ENCODE measurements at places on chromosomes 4 and X. TPM values are rescaled to one million over a fixed set of nuclear protein-coding genes. Genes with fewer than 3 reads are reported as not detected.

DNA sequence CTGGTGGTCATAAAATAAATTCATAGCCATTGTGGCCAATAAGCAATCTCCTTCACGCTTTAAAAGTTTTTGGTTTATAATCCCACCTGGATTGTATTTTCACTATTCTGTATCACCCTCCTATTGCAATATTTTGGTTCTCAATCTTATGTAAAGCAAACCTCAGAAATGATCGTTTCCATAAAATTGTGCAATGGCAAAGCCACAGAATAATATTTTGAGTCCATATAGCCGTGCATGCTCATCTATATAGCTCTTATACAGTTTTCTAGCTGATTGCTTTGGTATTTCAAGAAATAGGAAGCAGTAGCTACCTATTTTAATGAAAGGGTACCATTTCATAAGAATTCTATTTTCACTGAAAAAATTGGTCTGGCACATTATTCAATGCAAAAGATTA lies 10.0 kb upstream of the HAND2 start:
- H3K4me3 ChIP-seq: no peak overlapping the region
- no peak overlapping the region for H3K27ac ChIP-seq
- H3K4me1 ChIP-seq: peaks cover 6% of the 10 kb centered on the region
- H3K36me3 ChIP-seq: no peaks in the 10 kb centered on the region

- no peaks in the 10 kb centered on the region for H3K27me3 ChIP-seq
- H3K4me1 ChIP-seq: no peaks in the 10 kb centered on the region
- H3K4me3 ChIP-seq: no peak overlapping the region
- no peak for DNase-seq
Measured at GRCh38 chrX:8717354-8717753, 14.6 kb downstream of the ANOS1 start.

DNA sequence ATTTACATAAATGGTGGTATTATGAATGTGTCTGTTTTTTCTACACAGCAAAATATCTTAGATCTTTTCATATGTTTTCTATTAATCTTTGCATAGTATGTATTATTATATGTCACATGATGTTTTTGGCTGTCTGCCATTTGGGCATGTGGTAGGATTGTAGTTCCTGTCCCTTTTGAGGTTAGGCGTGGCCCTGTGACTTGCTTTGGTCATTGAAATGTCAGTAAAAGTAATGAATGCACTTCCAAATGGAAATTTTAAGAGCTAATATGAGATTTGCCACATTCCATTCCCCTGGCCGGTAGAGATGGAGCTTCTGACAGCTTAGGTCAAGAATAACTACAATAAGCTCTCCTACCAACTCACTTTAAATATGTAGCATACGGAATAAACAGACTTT lies 45.1 kb downstream of the JADE3 start:
- H3K4me1 ChIP-seq: peaks cover 4% of the 10 kb centered on the region
- no peak overlapping the region for H3K27ac ChIP-seq
- H3K4me3 ChIP-seq: no peak overlapping the region
- DNase-seq: no peak
- H3K27me3 ChIP-seq: peaks cover 1% of the 10 kb centered on the region

DNA sequence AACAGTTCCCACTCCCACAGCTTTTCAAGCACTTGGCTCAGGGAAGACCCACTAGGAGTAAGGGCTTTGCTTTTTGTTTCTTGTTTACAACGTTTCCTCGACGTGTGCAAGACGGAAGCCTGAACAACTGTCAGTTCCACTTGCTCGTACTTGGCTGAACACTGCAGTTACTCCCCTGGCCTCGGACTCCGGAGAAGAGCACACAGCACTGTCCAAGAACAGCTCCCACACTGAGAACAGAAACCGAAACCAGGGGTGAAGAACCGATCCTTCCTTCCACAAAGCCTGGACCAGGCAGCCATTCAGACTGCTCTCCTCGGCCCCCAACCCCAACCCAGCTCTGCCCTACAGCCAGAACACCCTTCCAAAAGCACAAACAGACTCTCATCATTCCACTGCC lies 25.5 kb downstream of the IRF2 start:
- H3K27ac ChIP-seq: peak overlapping the region; percentile 8
- H3K4me1 ChIP-seq: peaks cover 79% of the 10 kb centered on the region
- H3K4me3 ChIP-seq: peak overlapping the region; percentile 28
- no peaks in the 10 kb centered on the region for H3K27me3 ChIP-seq
- H3K36me3 ChIP-seq: peaks cover 22% of the 10 kb centered on the region

DNA sequence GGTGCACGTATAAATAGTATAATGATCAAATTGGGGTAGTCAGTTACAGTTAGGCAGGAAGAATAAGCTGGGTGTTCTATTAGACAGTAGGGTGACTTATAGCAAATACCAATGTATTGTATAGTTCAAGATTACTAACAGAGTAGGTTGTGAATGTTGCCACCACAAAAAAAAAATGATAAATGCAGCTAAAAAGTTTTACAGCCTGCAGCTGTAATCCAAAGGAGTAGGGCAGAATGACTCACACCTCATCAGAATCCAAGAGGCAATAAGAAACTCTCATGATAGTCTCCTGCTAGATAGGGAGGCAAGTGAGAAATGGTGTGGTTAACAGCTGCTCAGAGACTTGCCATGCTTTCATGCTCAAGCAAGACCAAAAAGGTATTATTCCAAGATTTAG lies 19.6 kb upstream of the TCEAL4 start:
- H3K27me3 ChIP-seq: peaks cover 2% of the 10 kb centered on the region
- no peak for DNase-seq
- no peaks in the 10 kb centered on the region for H3K36me3 ChIP-seq
- H3K4me1 ChIP-seq: no peaks in the 10 kb centered on the region
- H3K27ac ChIP-seq: no peak overlapping the region
- no peak overlapping the region for H3K4me3 ChIP-seq

GRCh38 chr4:60314416-60314815 lies 885.7 kb upstream of the ADGRL3 start:
- no peaks in the 10 kb centered on the region for H3K4me1 ChIP-seq
- H3K27me3 ChIP-seq: no peaks in the 10 kb centered on the region
- H3K27ac ChIP-seq: no peak overlapping the region
- no peak overlapping the region for H3K4me3 ChIP-seq

DNA sequence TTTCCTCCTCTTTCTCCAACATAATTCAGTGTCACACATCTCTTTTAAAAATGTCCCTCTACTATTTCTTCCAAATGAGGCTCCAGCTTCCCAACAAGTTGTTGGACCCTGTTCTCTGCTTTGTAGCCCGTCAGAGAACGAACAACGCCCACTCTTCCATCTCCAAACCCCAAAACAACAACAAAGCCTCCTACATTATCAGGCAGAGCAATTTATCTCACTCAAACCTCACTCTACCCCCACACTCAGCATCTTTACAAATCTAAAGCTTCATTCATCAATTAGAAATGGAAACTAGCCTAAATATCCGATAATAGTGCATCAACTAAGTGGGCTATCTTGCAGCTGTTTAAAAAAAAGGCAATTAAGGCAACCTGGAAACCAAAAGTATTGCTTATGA lies 20.5 kb downstream of the SUPT20HL2 start:
- no peak overlapping the region for H3K4me3 ChIP-seq
- H3K4me1 ChIP-seq: no peaks in the 10 kb centered on the region
- H3K36me3 ChIP-seq: no peaks in the 10 kb centered on the region

- no peak overlapping the region for H3K4me3 ChIP-seq
- no peak for DNase-seq
- H3K4me1 ChIP-seq: peaks cover under 1% of the 10 kb centered on the region
- no peak overlapping the region for H3K27ac ChIP-seq
Measured at GRCh38 chr4:150799207-150799606, 215.9 kb downstream of the LRBA start.

- no peak overlapping the region for H3K27ac ChIP-seq
- H3K4me3 ChIP-seq: no peak overlapping the region
- DNase-seq: no peak
Measured at GRCh38 chr4:128775916-128776315, 33.6 kb upstream of the JADE1 start.

DNA sequence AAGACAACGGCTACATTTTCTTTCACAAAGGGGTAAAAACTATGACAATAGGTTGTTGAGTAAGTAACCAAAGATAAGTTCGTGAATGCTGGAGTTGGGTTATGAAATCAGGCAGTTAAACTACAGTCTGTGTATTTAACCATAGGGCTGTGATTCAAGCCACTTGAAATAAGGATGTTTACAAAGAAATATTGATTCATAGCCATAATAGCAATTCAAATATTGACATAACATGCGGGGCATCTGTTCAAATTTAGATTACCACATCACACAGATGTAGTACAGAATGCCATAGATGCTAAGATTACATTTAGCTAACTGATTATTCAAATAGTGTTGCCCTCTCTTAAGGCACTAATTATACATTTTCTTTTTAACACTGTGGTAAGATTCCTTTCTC lies 364.1 kb downstream of the FSTL5 start:
- DNase-seq: no peak
- H3K27ac ChIP-seq: no peak overlapping the region
- no peaks in the 10 kb centered on the region for H3K27me3 ChIP-seq
- H3K36me3 ChIP-seq: no peaks in the 10 kb centered on the region
- no peak overlapping the region for H3K4me3 ChIP-seq
- no peaks in the 10 kb centered on the region for H3K4me1 ChIP-seq

GRCh38 chr4:40380647-40381046 lies 45.5 kb downstream of the CHRNA9 start:
- H3K4me3 ChIP-seq: no peak overlapping the region
- no peaks in the 10 kb centered on the region for H3K36me3 ChIP-seq
- H3K27me3 ChIP-seq: no peaks in the 10 kb centered on the region
- H3K4me1 ChIP-seq: no peaks in the 10 kb centered on the region
- DNase-seq: no peak

DNA sequence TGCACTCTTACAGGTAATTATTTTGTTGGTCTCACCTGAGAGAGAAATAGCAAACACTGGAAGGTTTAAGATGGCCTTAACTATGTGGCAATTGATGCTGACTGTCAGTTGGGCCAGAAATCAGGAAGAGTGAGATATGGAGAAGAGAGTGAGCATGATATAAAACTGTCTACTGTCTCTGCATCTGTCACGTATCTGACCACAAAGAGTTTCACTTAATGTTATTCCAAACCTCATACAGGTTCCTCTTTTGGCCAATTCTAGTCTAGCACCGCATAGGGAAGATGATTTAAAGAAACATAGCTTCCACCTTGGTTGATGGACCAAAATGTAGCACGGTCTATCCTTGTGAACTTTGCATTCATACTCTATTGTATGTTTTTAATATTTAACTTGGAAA lies 381.0 kb upstream of the BOD1L1 start:
- DNase-seq: no peak
- no peaks in the 10 kb centered on the region for H3K27me3 ChIP-seq
- no peak overlapping the region for H3K27ac ChIP-seq
- H3K36me3 ChIP-seq: no peaks in the 10 kb centered on the region
- H3K4me3 ChIP-seq: no peak overlapping the region

DNA sequence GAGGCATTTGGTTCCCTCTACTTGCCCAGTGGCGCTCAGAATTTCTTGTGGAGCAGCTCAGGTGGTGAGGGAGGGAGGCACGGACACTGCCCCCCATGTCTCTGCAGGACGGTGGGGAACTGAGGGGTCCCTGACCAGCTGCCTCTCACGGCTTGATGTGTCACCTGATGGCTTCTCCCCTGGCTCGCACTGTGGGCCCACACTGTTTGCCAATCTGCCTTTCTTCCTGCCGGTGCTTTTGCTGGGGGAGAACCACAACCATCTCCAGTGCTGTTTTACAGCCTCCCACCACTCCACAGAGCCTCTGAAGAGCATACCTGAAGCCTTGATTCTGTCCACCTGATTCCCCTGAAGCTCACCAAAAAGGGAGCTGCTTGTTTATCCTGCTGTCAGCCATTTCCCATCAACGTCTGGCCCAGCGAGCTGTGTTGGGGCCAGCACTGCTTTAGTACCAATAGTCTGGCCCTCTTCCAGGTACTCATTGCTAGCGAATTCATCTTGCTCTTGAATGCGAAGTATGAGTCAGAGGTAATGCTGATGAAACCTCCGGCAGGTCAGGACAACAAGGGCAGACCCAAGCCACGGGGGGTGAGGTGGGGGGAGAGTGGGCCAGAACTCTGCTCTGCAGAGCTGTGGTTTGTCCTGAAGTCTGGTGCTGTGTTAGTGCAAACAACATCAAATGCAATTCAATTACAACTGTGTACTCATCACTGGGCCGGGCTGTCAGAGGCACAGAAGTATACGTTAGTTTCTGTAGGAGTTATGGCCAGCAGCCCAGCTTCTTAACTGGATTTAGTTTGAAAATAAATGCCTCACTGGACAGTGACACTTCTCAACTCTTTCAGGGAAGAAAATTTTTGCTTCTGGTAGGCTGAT lies 208.3 kb upstream of the JADE1 start:
- H3K4me3 ChIP-seq: no peak overlapping the region
- peaks cover 9% of the 10 kb centered on the region for H3K27me3 ChIP-seq
- no peaks in the 10 kb centered on the region for H3K36me3 ChIP-seq
- no peak for DNase-seq

DNA sequence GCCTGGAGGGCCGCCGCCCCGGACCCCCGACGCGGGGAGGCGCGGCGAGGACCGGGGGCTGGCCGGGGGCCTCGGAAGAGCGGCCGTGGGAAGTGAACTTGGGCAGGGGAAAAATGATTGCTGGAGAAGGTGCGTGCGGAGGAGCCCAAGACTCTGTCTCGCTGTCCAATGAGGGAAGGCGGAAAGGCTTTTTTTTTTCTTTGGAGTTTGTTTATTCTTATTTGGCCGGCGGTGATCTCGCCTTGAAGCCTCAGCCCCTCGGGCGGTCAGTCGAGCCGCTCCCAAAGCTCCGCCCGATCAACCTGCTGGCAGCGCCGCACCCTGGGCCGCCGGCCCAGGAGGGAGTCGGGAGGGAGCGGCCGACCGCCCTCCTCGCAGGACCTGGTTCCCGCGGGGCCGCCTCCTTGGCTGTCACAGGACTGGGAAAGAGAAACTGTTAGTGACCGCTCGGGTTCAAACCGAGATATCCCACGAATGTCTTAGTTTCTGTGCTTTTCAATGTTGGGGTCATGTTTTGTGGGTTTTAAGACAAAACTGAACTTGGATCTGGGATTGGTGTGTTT lies 2.5 kb downstream of the CPEB2 start:
- H3K4me3 ChIP-seq: peak overlapping the region; percentile 90
- peak overlapping the region; percentile 87 for H3K27ac ChIP-seq
- H3K27me3 ChIP-seq: no peaks in the 10 kb centered on the region

DNA sequence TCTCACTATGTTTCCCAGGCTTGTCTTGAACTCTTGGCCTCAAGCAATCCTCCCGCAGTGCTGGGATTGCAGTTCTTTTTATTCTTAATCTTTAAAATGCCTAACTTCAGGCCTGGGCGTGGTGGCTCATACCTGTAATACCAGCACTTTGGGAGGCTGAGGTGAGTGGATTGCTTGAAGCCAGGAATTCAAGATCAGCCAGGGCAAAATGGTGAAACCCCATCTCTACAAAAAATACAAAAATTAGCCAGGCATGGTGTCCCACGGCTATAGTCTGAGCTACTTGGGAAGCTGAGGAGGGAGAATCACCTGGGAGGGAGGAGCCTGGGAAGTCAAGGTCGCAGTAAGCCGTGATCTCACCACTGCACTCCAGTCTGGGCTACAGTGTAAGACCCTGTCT lies 45.9 kb downstream of the PLS3 start:
- H3K27ac ChIP-seq: no peak overlapping the region
- no peaks in the 10 kb centered on the region for H3K27me3 ChIP-seq
- H3K4me3 ChIP-seq: no peak overlapping the region
- no peaks in the 10 kb centered on the region for H3K36me3 ChIP-seq
- H3K4me1 ChIP-seq: no peaks in the 10 kb centered on the region

- no peaks in the 10 kb centered on the region for H3K27me3 ChIP-seq
- no peaks in the 10 kb centered on the region for H3K4me1 ChIP-seq
- H3K36me3 ChIP-seq: no peaks in the 10 kb centered on the region
Measured at GRCh38 chrX:15350329-15350996, 15.1 kb upstream of the PIGA start.

Gene EREG
- not detected for total RNA-seq

Gene LGI2
- total RNA-seq: not detected

Gene AADAT
- not detected for total RNA-seq

Gene GAB3
- total RNA-seq: 3.7 TPM

Gene ADAM29
- not detected for total RNA-seq

Gene CCDC149
- not detected for total RNA-seq

Gene DMRTC1
- total RNA-seq: not detected

Gene OPRPN
- not detected for total RNA-seq

Gene TCEAL6
- total RNA-seq: not detected

Gene SSX4
- not detected for total RNA-seq

Gene TLR8
- not detected for total RNA-seq

Gene IL3RA
- total RNA-seq: 1.2 TPM

All from activated CD4-positive, alpha-beta memory T cell treated with anti-CD3 and anti-CD28 coated beads for 36 hours (primary cell).